Stimulated activated CD4-positive, alpha-beta T cell treated with anti-CD3 and anti-CD28 coated beads, Interleukin-15, amount 100 ng/mL, for 1 hour (primary cell): ENCODE measurements at places on chromosomes 4 and X.

DNA sequence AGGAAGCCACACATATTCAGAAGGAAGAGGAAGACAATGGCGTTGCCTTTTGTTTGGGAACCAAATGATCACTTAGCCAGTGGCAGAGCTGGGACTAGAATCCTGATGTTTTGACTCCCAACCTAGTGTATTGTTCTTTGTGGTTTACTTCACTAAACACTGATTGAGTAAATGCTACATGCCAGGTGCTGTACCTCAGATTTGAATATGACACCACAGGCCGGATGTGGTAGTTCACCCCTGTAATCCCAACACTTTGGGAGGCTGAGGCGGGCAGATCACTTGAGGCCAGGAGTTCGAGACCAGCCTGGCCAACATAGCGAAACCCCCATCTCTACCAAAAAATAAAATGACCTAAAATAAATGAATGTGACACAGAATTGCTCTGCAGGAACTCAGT lies 8.4 kb downstream of the NDUFA1 start:
- no peak for DNase-seq

GRCh38 chrX:1034717-1035116 lies 177.7 kb downstream of the CRLF2 start:
- no peak for DNase-seq

DNA sequence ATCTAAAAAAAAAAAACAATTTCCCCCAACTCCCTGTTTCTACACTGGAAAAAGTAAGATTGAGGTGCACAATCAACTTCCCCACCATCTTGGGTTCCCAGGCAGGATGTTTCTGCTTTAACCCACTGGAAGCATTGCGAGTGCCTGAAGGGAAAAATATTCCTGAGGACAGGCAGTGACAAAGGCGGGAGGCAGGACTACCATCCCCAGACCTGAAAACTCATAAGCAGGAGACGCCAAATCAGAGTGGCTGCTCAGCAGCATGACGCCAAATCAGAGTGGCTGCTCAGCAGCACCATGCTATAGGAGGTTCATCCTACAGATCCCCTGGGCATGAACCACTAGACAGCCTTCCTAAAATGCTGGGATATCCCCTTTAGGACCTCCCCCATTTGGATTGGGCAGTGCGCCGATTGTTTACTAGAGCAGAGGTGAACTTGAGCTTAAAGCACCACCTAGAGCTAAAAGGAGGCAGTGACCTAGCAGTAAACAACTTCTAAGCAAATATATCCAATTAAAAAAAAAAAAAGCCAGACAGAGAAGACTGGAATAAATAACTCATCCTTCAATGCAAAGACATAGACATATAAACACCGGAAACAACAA lies 35.0 kb upstream of the GK start:
- DNase-seq: no peak

GRCh38 chr4:177923888-177924287 lies 481.7 kb upstream of the AGA start:
- no peak for DNase-seq

DNA sequence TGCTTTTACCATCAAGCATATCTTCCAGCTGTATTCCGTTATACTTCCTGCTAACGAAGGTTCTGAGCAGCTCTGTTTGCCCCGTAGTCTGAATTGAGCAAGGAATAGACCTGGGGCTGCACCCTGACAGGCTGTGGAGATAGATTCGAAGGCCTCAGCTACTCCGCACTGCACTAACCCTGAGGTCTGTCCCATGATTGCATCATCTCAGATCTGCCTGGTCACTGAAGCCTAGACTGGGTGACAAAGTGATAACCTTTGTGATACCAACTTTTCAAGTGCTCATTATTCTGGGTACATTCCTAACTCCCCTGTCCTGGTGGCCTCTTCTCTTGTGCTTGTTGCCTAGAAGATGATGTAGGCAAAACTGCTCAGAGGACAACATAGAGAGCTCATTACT lies 29.9 kb upstream of the PGRMC1 start:
- no peak for DNase-seq

DNA sequence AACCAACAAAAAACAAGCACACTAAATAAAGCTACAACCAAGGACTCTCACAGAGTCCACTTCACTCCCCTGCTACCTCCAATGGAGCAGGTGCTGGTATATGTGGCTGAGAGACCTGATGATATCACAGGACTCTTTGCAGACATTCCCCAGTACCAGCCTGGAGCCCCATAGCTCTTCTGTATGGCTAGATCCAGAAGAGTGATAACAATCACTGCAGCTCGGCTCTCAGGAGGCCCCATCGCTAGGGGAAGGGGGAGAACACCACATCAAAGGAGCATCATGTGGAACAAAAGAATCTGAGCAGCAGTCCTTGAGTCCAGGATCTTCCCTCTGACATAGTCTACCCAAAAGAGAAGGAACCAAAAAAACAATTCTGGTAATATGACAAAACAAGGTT lies 237.1 kb upstream of the TLL1 start:
- DNase-seq: no peak

DNA sequence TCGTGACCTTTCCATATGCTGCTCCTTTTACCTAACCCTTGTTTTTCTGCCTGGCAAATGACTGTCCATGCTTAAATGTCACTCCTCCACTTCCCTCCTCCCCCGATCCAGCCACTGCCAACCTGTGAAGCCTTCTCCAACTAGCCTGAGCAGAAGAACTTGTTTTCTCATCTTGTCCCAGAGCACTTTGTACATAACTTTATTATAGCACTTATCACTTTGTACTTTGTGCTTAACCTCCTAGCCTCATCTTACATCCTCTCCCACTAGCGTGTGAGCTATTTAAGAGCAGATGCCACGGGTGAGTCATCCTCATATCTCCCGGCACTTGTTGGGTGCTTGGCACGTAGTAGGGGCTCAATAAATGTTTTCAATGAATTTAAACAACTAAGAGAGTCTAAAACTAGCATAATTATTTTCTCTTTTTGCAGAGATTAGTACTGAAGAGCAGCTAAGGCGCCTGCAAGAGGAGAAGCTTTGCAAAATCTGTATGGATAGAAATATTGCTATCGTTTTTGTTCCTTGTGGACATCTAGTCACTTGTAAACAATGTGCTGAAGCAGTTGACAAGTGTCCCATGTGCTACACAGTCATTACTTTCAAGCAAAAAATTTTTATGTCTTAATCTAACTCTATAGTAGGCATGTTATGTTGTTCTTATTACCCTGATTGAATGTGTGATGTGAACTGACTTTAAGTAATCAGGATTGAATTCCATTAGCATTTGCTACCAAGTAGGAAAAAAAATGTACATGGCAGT lies 46.9 kb downstream of the XIAP start:
- DNase-seq: no peak

GRCh38 chr4:742742-743311 lies 37.2 kb downstream of the PCGF3 start:
- peak; percentile 58 for DNase-seq

GRCh38 chrX:109890910-109891502 lies 111.9 kb upstream of the TMEM164 start:
- DNase-seq: peak; percentile 0
